DND-41 (cell line): ENCODE measurements at places on chromosomes 5 and 9.

DNA sequence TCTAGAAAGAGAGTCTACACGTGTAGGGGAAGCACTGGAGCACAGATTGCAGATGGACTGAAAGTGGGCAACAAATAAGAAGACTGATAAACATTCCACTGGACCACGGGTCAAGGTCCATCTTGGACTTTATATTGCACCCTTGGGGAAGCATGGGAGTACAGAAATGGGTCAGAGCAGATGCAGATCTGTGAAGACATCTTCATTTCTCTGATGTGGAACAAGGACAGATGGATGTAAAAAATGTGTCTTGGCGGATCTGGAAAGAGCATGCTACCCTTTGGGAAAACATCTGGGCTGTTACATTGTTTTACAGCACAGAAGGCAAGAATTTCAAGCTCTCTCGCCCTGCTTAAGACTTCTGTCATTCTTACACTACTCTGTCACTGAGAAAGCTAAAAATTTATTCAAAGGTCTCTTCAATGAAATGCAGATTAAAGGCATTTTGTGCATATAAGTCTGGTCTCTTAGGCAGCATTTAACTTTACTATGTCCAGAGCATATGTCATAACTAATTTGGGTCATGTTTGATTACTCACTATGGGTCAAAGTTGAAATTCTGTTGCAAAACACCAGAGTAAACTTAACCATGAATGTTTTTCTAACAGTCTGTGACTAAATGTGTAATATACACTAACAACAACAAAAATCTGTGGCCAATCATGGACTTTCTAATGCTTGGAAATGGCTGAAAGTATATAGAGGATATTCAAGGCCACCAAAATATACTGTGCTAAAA, 756.4 kb upstream of the DMAC1 start:
- no peak for DNase-seq

DNA sequence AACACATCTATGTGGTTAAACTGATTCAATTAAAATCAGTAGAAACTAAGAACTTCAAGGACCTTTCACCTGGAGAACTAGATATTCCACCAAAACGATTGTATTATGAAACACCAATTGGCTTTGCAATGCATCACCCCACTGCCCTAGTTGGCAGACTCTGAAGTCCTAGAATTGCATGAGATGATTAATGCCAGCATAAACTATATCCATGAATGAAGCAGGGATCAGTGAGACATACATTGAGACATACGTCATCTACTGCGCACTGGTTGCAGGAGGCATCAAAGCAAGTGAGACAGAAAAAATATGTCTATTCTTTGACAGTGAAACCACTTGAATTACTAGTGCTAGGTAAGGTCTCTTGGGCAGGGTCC, 9.7 kb upstream of the ZNF354A start:
- no peak for DNase-seq

- DNase-seq: no peak
Measured at GRCh38 chr5:96070622-96071225, 109.1 kb upstream of the ELL2 start.

DNA sequence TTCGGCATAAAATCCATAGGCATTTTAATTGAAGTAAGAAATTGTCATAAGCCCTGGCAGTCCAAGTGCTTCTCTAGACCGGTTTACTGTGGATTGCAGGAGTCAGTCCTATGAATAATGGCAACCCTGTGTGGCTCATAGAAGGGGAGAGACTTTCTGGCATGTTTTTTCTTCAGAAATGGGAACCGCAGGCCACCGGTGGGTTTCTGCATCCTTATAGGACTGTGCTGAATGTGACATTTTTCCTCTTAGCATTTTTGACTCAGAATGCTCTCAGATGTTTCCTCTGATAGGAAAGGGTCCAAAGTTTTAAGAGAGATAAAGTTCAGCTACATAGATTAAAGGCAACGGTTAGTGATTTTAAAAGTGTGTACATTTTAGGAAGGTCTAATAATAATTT, 6.3 kb downstream of the DAPK1 start:
- DNase-seq: no peak

DNA sequence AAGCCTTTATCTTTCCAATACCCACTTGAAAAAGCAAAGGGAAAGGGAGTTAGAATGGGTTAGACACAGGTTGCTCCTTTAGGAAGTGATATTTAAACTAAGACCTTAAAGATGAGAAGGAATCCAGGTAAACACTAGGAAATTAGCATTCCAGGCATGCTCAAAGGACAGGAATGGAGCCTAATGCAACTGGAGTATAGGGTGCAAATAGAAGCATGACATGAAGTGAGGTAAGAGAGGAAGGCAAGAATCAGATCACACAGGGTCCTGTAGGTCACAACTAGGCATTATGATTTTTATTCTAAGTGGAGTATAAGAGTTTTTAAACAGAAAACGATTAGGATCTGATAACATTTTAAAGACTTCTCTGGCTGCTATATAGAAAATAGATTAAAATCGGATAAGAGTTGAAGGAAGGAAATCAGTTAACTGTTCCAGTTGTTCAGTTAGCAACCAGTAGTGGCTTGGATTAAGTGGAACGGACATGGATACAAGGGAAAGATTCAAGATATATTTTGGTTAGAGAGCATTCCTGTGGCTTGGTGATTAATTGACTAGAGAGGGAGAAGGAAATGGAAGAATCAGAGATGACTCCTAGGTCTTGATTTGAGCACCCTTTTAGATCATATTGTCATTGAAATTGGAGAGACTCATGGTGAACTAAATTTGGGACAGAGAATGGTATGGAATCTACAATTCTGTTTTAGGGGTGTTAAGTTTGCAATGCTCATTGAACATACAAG, 95.9 kb downstream of the FBXO4 start:
- DNase-seq: no peak
